D721Med (cell line): ENCODE measurements at places on chromosomes 1 and 21.

DNA sequence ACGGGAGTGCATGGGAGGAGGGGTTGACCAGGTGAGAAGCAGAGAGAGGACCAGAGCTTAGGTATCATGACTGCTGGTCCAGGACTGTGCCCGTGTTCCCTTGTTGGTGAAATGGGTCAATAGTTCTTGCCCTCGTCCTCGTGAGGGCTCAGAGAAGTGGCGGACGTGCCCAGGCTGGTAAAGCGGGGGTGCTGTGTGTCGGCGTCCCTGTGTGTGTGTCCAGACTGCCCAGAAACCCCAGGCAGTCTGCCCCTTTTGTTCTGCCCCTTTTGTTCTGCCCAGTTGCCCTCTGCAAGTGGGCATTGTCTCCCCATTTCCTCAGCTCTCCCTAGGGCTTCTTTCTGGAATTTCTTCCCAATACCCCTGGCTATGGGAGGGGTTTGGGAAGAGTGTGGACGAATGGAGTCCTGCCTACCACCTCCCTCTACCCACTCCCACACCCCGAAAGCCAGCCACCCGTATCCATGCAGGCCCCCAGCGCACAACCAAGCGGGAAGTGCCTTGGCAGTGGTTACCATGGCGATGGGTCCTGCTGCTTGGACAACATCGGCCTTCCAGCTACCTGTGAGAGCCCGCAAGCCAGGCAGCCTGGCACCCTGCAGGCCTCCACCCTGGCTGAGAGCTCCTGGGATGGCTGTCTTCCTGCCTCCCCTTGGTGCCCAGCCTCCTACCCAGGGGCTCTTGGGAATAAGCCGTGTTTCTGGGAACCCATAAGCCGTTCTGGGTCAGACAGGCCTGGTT lies 34.7 kb downstream of the ACOT11 start:
- DNase-seq = no peak

DNA sequence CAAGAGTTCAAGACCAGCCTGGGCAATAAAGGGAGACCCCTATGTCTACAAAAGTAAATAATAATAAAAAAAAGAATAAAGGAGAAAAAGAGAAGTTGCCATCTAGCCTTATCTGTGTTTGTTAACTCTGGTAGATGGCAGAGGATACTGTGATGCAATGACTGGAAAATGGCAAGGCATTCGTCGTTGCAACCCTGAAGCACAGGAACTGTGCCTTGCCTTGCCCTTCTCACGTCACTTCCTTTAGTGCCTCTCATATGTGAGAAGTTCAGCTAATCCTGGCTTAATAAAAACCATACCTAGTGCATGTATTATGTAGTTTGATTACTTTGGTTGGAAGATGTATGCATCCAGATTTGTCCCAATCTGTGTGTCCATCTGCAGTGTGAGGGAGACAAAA lies 25.8 kb upstream of the PIGC start:
- DNase-seq = no peak

DNA sequence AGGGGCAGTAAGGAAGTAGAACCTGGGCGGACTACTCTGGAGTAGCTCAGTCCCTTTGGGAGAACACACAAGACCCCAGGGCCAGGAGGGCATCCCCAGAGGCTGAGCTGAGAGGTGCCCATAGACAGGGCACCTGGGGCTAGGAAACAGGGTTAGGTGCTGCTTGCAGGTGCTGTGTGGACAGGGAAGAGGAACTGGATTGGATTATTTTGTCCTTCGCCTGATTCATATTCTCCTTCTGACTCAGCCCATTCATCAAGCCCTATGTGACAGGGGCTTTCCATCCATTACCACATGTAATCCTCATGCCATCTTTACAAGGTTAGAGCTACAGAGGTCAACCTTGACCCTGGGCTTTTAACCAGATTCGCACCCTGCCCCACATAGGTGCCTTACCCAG lies 183.9 kb downstream of the C1orf94 start:
- no peak for DNase-seq

GRCh38 chr1:150283260-150283659 lies 906 bp downstream of the CIART start:
- no peak for DNase-seq

DNA sequence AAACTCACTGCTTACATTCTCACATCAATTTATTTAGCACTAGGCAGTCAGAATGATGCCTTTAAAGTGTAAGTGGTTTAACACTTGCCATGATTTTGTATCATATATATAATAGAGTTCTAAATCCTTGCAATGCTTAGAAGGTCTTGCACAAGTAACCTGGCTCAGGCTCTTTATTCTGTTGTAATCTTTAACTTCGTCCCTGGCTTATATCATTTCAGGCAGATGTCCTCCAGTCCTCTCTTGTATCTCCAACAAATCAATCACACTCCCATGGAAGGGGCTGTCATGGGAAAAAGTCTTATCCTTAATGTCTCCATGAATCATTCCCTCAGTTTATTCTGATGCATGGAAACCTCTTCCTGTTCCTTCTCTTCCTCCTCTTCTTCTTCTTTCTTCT lies 841.6 kb upstream of the B3GALT2 start:
- no peak for DNase-seq

DNA sequence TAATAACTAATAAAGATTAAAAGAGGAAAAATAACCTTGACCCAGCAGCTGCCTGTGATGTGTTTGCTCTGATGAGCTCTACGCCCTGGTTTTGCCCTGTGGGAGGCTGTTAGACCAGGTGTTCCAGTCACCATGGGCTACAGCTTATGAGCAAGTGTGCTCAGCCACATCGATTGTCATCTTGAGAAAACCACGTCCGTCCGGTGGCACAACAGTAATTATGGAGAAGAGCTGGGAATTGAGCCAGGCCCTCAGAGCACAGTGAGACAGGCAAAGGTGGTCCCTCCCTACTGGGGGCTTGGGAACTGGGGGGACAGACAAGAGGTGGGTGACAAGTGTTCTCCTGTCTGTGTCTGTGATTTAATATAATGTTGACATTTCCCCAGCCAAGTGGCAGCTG lies 420.5 kb downstream of the MATN1 start:
- DNase-seq = no peak
